H4 (cell line): ENCODE measurements at places on chromosomes 2 and 18. TPM values are rescaled to one million over a fixed set of nuclear protein-coding genes. Genes with fewer than 3 reads are reported as not detected.

Gene TLX2
- not detected in 2 replicates for total RNA-seq

Gene FSIP2
- under 0.01 TPM in 2 replicates for total RNA-seq

Gene FSHR
- total RNA-seq, result 0.29 TPM in 1 of 2 replicates, not detected in the other

Gene RBM45
- 17.8 and 19.7 TPM in 2 replicates for total RNA-seq

Gene TCF7L1
- 0.17 TPM in 1 of 2 replicates, not detected in the other for total RNA-seq

Gene NABP1
- total RNA-seq, result 17.9 and 19.8 TPM in 2 replicates

Gene MORN2
- total RNA-seq, result 37.9 and 48.7 TPM in 2 replicates

- DNase-seq, result no peak
These were observed 901 bp downstream of the WDFY1 start for GRCh38 chr2:223944166-223944702.

DNA sequence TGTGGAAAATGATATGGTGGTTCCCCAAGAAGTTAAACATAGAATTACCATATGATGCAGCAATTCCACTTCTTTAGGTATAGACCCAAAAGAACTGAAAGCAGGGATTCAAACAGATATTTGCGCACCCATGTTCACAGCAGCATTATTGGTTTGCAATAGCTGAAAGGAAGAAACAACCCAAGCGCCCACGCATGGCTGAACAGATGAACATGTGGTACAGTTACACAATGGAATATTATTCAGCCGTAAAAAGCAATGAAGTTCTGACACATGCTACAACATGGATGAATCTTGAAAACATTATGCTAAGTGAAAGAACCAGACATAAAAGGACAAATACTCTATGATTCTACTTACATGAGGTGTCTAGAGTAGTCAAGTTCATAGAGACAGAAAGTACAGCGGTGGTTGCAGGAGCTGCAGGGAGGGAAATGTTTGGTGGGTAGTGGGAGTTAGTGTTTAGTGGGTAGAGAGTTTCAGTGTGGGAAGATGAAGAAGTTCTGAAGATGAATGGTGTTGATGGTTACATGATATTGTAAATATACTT, 26.7 kb upstream of the ASPRV1 start:
- no peak for DNase-seq

- DNase-seq, result no peak
These were observed 116.2 kb downstream of the RND3 start for GRCh38 chr2:150371044-150371818.

GRCh38 chr18:11154368-11154989, 5.1 kb upstream of the PIEZO2 start:
- peak; percentile 63 for DNase-seq

- DNase-seq, result no peak
These were observed 646.2 kb downstream of the XIRP2 start for GRCh38 chr2:167534443-167534842.

DNA sequence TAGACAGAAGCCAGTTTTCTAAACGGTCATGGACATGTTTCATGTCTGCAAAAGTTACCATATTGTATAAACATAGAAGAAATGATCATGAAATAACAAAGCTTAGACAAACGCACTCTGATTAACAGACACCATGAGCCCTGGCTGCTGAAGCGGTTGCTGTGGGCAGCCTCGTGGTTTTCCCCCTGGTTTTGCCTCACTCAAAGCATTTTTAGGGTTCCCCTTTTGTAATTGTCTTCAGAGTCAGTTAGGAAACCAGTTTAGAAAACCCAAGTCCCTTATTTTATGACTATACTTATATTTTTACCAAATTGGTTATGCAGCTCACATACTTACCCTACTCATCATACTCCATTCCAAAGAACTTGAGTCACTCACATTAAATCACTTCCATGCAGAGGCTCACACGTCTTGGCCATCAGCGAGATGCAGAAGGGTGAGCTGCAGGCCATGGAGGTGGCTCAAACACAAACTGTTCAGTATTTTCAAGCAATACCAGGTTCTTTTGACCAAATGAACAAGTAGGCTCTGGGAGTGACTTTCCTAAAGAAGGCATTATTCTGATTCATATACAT, 105.6 kb upstream of the SALL3 start:
- no peak for DNase-seq

DNA sequence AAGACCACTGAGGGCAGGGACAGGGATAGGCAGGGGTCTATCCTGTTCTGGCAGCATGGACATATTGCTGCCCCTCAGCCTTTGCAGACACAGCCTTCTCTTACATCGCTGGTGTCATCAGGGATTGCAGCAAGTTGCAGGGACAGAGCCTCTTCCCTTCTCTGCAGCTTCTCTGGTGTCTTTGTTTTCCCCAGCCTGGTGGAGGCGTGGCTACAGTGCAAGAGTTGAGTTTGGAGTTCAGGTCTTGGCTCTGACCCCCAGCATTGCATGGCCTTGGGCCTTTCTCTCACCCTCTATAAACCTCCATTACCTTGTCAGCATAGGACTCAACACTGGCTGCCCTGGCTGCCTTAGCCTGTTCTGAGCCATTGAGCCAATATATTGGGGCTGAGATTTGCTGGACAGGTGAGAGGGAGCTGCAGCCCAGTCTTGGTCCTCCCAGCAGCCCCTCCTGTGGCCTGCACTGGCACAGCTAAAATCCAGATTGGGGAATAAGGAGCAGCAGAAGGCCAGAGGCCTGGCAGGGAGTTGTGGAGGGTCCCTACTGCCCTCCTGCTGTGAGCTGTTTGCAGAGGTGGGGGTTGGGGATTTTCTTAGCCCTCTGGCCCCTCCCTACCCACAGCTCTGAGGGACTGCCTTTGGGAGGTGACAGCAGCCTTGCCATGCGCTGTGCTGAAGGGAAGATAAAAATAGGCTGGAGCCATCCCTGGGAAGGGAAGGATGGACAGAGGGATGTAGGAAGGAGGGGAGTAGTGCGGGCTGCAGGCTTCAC, 22.8 kb downstream of the EHD3 start:
- no peak for DNase-seq

- peak; percentile 56 for DNase-seq
These were observed at the start of gene ZNF236 for GRCh38 chr18:76822506-76823160. TSS of gene ZNF236 (plus strand) at chr18:76822557. CDS start at chr18:76822608, 51 bp downstream.

DNA sequence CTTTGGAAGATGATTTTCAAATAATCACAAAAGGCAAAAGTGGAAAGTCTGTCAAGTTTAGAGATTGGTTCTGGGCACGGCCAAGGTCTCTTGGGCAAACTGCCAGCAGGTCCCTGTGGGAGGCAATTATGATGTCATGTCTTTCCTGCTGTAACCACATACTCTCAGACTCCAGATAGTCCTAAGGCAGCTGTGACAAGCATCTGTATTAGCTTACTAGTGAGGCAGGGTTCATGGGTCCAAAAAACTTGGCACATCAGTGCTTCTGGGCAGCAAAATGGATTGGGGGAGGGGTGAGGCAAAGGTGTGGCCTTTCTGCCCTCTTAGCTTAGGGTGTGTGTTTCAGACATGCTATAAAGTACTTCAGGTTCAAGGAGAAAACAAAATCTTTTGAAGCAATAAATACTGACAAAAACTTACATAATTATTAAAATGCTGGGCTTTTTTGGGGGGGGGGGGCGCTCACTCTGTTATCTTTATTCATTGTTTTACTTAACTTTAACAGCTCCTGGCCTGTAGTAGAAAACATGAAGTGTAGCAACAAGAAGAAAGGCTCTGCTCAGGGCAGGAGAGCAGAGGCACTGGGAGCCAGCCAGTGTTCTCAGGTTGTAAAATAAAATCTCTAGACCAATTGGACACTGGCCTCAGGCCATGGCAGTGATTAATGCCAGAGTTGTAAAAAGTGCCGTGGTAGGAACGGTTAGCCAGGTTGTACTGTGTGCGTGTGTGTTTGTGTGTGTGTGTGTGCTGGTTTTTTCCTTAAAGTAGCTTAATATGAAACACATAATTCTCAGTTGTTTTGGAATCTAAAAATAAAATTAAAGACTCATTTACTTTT, 14.3 kb upstream of the TANC1 start:
- peak; percentile 96 for DNase-seq

GRCh38 chr18:31579375-31579774, 12.3 kb upstream of the TTR start:
- no peak for DNase-seq

DNA sequence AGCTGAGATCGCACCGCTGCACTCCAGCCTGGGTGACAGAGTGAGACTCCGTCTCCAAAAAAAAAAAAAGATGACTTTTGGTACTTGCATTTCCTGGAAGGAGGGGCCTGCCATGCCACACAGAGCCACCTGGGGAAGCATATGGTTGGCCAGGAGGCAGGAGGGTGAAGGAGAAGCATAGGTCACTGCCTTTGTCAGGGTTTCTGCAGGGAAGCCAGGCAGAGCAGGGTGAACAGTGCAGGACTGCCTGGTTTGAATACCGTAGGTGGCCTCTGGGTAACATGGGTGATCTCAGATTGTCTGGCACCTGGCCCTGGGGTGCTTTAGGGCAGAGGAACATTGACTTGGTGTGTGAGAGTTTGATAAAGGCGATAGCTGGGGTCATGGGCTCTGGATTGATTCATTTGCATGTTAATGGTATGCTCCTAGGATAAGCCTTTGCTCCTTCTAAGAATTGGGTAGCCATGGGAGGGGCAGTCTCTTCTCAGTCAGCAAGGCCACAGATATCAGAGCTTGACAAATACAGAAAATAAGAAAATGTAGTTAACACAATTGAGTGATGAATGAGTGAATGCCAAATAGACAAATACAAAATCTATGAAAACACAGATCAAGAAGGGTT, 124.0 kb upstream of the SEC11C start:
- DNase-seq, result no peak

DNA sequence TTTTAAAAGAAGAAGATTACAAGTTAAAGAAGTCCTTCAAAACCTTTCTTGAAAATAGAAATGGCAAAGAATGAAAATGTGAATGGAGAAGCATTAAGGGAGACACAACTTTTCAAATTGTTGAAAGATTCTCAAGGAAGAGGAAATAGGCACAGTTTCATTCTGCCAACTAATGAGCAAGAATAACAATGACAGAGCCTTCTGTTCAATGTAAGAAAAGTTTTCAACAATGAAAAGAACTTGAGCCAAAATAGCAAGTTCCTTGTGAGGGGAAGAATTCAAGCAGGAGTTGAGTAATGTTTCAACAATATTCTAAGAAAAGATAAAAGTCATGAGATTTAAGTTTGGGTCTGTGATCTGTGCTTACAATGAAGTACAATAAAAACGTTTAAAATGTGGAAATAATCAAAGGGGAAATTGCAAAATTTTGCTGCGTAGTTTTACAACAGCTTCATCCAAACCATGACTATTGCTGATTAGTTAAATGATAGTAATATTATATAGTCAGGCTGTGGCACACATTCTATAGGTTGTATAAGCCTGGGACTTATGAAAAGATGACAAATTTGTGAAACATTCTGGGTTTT, 122.6 kb downstream of the METTL4 start:
- DNase-seq, result no peak

DNA sequence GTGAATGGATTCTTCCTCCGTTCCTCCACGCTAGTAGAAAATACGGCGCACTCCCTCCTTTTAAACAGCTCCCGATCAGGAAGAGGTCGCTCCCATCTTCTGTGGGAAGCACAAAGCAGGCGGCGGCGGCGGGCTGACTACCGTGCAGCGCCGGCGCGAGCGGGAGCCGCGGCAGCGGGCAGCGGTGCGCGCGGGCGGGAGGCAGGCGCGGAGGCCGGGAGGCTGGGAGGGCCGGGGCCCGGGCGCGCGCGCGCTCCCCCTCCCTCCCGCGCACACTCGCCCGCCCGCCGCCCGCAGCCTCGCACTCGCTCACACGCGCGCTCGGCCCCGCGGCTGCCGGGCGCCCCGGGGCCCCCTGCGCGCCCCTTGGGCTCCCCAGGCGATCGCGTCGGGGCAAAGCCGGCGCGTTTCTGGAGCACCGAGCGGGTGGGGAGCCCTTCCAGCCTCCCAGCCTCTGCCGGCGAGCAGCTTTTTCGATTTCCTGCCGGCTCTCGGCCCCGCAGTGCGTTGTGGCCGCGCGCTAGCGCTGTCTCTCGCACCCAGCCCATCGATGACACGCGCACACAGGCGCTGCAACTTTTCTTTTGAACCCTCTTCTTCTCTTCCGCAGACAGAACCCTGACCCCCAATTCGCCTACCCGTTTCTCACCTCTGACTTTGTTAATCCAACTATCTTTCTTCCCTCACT, at the start of gene SLC8A1:
Gene SLC8A1 (minus strand): TSS at position 173 of the 688 bp plus-strand sequence.
- no peak for DNase-seq

GRCh38 chr2:238379096-238379810, 47.5 kb upstream of the ASB1 start:
- no peak for DNase-seq

- DNase-seq, result no peak
These were observed 25.7 kb downstream of the TUBB6 start for GRCh38 chr18:12333506-12334290.

DNA sequence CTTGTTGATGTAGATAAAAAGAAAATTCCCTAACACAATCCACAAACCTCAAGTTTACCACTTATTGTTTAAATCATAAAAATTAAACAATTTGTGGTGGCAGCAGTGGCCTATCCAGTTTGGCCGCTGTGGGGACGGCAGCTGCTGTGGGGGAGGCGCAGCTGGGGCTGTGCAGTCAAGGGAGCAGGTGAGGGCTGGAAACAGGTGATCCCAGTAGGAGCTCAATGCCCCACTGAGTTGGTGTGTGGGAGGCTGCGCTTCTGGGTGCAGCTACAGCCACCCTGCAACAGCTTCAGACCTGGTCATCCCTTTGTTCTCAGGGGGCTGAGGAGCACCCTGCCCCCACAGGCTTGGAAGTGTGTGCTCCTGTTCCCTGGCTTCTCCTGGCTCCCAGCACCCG, 266.0 kb upstream of the FSIP2 start:
- DNase-seq, result no peak

DNA sequence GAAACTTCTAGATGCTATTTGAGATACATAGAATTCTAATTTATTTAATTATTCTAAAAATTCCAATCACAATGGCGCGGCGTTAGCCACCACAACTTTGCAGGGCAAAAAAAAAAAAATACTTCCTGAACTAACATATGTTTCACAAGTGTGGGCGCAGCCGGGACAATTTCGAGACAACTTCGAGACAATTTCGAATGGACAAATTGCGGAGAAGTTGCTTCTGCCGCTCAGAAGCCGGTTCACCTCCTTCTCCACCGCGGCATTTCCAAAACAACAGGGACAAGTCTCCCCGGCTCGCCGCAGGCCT, 842 bp downstream of the PAX3 start:
- no peak for DNase-seq

DNA sequence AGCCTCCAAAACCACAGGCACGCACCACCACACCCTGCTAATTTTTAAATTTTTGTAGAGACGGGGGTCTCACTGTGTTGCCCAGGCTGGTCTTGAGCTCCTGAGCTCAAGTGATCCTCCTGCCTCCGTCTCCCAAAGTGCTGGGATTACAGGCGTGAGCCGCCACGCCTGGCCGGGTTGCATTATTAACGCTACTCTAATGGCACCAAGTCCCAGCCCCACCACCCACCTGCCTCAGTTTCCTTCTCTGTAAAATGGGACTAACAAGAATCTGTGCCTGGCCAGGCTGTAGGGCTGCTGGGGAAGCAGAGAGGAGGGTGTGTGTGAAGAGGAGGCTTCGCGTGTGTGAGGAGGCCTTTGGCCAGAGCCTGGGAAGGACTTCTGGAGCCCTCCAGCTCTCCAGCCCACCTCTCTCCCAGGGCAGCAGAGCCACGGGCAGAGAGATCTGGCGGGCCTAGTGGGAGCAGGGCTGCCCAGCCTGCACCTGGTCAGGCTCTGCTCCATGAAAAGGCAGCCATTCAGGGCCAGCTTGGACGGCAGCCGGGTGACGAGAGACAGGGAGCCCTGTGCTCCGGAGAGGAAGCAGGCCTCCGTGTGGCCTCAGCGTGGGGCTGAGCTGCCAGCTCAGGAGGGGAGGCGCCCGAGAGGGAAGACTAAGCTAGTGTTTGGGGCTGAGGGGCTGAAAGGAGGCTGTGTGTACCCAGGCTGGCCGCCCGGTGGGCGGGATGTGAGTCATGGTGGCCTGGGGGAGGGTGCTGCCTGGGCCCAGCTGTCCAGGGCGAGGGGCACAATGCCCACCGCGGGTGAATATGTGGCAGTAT, 7.4 kb upstream of the B3GNT7 start:
- DNase-seq, result peak; percentile 79

- DNase-seq, result peak; percentile 87
These were observed at the start of gene VSNL1 for GRCh38 chr2:17540093-17540812. TSS of gene VSNL1 (plus strand) at chr2:17540696. CDS start at chr2:17592075, 51,379 bp downstream.
